ENCODE measurements at places on chromosomes 6 and 20. TPM values are rescaled to one million over a fixed set of nuclear protein-coding genes. Genes with fewer than 3 reads are reported as not detected.

- H3K4me3 ChIP-seq, result peak within 1 kb of the TSS; percentile 78
- H3K36me3 ChIP-seq, result peaks cover 40% of the 10 kb centered on the region
- peaks cover 14% of the 10 kb centered on the region for H3K4me1 ChIP-seq
- peak; percentile 94 for DNase-seq
- peak within 1 kb of the TSS; percentile 89 for H3K27ac ChIP-seq
- H3K27me3 ChIP-seq, result no peaks in the 10 kb centered on the region
These were observed at the start of gene ATAT1 for GRCh38 chr6:30626484-30627366. TSS of gene ATAT1 (plus strand) at chr6:30626874.

- no peak overlapping the region for H3K27ac ChIP-seq
- no peak overlapping the region for H3K4me3 ChIP-seq
- no peaks in the 10 kb centered on the region for H3K27me3 ChIP-seq
- no peak for DNase-seq
- H3K36me3 ChIP-seq, result no peaks in the 10 kb centered on the region
These were observed 83.2 kb upstream of the SNAP25 start for GRCh38 chr20:10135438-10135837.

- no peaks in the 10 kb centered on the region for H3K36me3 ChIP-seq
- H3K27ac ChIP-seq, result no peak overlapping the region
- DNase-seq, result no peak
- H3K27me3 ChIP-seq, result no peaks in the 10 kb centered on the region
These were observed 89.0 kb downstream of the IPCEF1 start for GRCh38 chr6:154267508-154268106.

- H3K36me3 ChIP-seq, result no peaks in the 10 kb centered on the region
- peak; percentile 1 for DNase-seq
- H3K27me3 ChIP-seq, result no peaks in the 10 kb centered on the region
- H3K4me1 ChIP-seq, result no peaks in the 10 kb centered on the region
- no peak overlapping the region for H3K4me3 ChIP-seq
- no peak overlapping the region for H3K27ac ChIP-seq
These were observed 114.8 kb upstream of the CD93 start for GRCh38 chr20:23200914-23201313.

DNA sequence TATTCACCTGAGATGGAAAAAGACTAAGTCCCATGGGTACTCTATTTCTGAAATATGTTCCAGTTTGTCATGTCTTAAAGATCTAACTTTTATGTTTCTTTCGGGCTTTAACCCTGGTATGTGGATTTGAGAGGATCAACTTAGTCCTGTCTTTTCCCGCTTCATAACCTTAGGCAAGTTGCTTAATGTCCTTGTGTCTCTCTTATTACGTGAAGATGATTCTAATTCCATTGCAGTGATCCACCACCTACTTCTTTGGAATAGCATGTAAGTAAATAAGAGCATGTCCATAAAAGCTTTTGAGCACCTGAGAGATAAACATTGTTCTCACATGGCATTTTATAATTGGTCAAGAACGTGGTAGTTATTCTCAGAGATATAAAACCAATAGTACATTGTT is 23.0 kb downstream of the SPTLC3 start:
- H3K4me3 ChIP-seq, result no peak overlapping the region
- no peak for DNase-seq
- no peaks in the 10 kb centered on the region for H3K4me1 ChIP-seq

Gene HLA-DMA
- 8.5 TPM for total RNA-seq

DNA sequence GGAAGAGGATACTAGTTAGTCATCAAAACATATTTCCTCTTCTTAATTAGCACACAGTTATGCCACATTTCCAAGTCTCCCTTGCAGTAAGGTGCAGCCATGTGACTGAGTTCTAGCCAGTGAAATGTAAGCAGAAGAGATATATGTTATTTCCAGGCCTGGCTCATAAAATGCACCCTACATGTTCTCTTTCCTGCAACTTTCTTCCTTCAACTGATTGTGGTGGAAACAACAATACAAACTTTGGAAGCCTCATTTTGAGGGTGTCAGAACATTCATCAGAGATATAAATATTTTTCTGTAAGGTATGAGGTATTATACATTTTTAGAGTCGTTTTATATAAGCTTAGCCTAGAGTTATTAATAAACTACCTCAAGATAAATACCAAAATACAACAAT is 110.9 kb upstream of the PDE7B start:
- H3K4me3 ChIP-seq, result no peak overlapping the region
- no peaks in the 10 kb centered on the region for H3K4me1 ChIP-seq
- H3K36me3 ChIP-seq, result no peaks in the 10 kb centered on the region
- H3K27me3 ChIP-seq, result no peaks in the 10 kb centered on the region
- no peak overlapping the region for H3K27ac ChIP-seq

DNA sequence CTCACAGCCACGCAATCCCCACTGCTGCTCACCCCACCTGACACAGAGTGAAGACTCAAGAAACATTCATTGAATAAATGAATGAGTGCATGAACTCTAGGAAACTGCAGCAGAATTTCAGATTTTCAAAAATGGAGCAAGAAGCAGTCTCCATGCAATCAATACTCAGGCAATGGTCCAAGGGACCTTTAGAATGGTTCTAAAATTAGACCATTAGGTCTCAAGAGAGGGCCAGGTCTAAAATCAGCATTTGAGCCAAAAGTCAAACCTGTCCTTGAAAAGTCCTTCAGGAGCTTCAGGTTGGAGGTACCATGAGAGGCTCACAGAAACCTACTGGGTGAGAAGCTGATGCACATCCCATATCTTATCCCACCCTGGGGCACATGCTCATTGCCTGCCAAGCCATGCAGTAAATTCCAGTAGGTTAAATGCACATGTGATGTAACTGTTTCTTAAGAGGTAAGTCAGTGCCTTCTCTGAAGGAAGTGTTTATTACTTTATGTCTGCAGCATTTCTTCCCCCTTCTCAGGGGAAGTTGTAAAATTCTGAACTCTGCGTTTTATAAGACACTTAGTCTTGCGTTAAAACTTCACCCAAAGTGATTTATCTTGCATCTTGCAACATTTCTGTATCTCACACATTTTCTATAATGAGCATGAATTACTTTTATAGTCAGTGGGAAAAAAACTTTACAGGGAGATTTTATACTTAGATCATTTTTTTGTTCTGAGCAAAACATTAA is 126.6 kb downstream of the ADAT2 start:
- no peaks in the 10 kb centered on the region for H3K27me3 ChIP-seq
- no peak for DNase-seq
- no peaks in the 10 kb centered on the region for H3K36me3 ChIP-seq
- H3K4me1 ChIP-seq, result no peaks in the 10 kb centered on the region

Gene NFATC2
- 64.9 TPM for total RNA-seq

DNA sequence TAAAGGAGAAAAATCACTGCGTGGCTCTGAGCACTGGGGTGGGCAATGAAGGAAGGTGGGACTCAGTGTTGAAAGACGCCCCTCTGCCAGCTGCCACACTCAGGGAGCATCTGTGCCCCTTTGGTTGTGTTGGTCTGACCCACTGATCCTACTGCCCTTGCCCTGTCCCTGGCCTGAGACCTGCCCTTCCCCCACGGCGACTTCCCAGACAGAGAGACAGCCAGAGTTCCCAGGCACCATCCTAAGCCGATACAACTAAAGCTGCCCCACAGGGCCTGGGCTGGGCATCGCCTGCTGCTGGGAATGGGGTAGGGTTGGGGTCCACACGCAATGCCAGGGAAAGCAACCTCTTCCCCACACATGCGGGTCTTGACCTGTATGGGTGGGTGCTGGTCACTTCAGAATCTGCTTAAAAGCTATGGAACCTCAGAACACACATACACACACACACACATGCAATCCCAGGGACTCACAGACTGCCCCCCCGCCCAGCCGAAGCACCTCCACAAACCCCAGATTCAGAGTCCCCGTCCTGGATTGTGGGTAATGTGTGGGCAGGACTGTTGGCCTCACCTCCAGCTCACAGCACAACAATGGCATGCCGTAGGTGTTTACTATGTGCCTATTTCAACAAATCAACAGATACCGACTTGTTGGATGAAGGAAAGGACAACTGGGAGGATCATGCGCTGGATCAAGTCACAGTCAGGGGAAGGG is 10.9 kb upstream of the SPDEF start:
- no peak overlapping the region for H3K4me3 ChIP-seq
- H3K27me3 ChIP-seq, result no peaks in the 10 kb centered on the region
- no peaks in the 10 kb centered on the region for H3K4me1 ChIP-seq

Gene C20orf141
- total RNA-seq, result not detected

DNA sequence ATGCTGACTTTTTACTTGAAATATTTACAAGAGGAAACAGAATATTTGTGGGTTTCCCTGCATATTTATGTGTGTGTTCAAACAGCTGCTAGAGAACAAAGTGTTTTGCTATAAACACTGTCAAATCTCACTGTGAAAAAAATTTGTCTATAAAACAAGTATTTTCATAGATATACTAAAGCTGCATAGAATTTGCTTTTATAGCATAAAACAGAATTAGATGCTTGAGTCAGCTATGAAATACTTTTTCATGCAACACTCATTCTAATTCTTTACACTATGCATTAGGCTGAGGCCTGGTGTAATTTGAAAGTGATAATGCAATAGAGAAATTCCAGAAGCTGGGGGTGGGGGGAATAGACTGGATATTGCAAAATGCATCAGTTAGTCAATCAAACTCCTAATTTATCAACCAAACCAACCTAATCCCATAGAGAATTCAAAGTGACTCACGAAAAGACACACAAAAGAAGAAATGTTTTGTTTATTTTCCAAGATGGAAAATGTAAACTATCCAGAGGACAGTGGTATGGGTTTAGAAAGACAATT is 148.2 kb downstream of the LAMA2 start:
- no peak overlapping the region for H3K4me3 ChIP-seq
- DNase-seq, result no peak
- no peaks in the 10 kb centered on the region for H3K27me3 ChIP-seq
- no peaks in the 10 kb centered on the region for H3K4me1 ChIP-seq

GRCh38 chr6:52187098-52187497 is 923 bp downstream of the IL17A start:
- H3K4me3 ChIP-seq, result no peak overlapping the region
- no peak for DNase-seq
- H3K27ac ChIP-seq, result no peak overlapping the region
- no peaks in the 10 kb centered on the region for H3K4me1 ChIP-seq
- no peaks in the 10 kb centered on the region for H3K27me3 ChIP-seq

GRCh38 chr6:42366999-42367352 is 84.8 kb downstream of the TRERF1 start:
- DNase-seq, result no peak
- peaks cover 67% of the 10 kb centered on the region for H3K4me1 ChIP-seq
- H3K4me3 ChIP-seq, result peak overlapping the region; percentile 48
- H3K27me3 ChIP-seq, result no peaks in the 10 kb centered on the region
- peak overlapping the region; percentile 48 for H3K27ac ChIP-seq
- H3K36me3 ChIP-seq, result no peaks in the 10 kb centered on the region

Gene DYNLRB1
- total RNA-seq, result 75.5 TPM

DNA sequence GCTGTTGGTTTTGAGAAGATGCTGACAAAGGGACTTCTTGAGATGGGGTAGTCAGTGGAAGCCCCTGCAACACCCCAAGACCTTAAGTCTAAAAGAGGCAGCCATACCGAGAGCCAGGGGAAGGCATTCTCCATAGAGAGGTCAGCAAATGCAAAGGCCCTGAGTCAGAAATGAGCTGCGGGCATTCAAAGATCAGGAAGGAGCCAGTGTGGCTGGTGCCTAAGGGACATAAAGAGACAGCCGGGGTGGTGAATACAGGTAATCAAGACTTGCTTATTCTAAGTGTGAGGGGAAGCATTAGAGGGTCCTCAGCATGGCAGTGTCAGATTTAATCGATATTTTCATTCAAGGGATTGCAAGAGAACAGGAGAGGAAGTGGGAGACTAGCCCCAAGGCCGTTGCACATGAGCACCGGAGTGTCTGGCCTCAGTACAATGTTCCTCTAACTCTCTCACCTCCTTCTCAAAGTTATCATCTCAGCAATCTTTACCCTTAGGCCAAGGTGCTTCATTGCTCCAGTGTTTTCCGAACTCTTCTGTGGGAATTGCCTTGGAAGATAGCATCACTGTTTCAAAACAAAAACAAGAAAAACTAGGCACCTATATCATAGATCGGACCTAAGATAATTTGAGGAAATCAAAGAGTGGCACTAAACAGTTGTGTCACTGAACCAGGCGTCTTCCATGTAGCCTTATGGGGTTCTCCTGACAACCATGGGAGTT is 173.2 kb downstream of the DOK5 start:
- H3K27ac ChIP-seq, result no peak overlapping the region
- H3K4me1 ChIP-seq, result no peaks in the 10 kb centered on the region
- no peak for DNase-seq
- no peak overlapping the region for H3K4me3 ChIP-seq

Gene GRIK2
- not detected for total RNA-seq

DNA sequence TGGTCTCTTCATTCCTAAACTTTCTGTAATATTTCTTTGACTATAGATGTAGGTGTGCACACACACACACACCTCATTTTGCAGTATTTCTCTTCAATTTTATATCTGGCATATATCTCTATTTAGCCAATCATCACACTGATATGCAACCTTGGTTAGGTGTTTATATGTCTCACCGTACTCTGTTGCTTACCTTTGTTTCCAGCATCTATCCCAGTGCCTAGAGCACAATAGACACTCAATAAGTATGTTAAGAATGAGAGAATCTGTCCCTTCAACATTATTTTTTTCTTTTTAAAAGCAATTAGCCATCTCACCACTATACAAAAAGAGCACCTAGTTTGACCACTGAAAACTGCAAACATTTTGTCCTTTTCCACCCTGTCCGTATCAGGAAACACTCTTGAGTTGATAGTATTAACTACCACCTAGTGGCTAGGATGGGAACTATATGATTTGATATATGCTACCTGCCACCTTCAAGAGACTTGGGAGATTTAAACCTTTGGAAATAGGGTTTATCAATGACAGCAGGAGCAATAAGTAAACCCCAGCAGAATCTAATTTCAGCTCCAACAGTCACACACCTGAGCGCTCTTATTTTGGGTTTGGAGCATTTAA is 48.7 kb upstream of the RSPO3 start:
- no peak for DNase-seq
- H3K27ac ChIP-seq, result no peak overlapping the region
- no peak overlapping the region for H3K4me3 ChIP-seq
- H3K27me3 ChIP-seq, result no peaks in the 10 kb centered on the region
- no peaks in the 10 kb centered on the region for H3K36me3 ChIP-seq
- H3K4me1 ChIP-seq, result no peaks in the 10 kb centered on the region

GRCh38 chr6:80316686-80317231 is 210.3 kb downstream of the BCKDHB start:
- H3K27me3 ChIP-seq, result no peaks in the 10 kb centered on the region
- no peak for DNase-seq
- H3K36me3 ChIP-seq, result no peaks in the 10 kb centered on the region
- no peak overlapping the region for H3K27ac ChIP-seq
- H3K4me1 ChIP-seq, result no peaks in the 10 kb centered on the region

Gene EIF6
- total RNA-seq, result 52.3 TPM

DNA sequence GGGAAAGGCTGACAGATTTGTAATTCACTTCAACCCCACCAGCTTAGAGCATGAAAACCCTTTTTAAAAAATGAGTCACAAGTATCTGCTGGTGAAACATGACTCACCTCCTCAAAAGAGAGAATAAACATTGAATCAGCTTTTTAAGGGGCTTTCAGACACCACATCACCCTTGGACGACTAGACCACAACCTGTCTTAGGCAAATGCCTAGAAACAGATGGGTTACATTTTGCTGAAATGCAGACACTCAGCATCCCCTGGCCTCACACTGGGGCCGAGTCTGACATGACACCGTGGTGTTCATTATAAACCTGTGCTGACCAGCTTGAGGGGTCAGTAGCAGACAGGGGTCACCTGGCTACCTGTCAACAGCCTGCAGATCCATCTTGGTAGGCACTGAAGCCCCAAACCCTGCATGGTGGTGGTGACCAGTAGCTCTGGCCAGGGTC is 175.3 kb upstream of the CST7 start:
- no peak overlapping the region for H3K27ac ChIP-seq
- H3K27me3 ChIP-seq, result no peaks in the 10 kb centered on the region
- H3K4me3 ChIP-seq, result no peak overlapping the region
- DNase-seq, result no peak

- H3K27me3 ChIP-seq, result no peaks in the 10 kb centered on the region
- no peak for DNase-seq
- no peaks in the 10 kb centered on the region for H3K4me1 ChIP-seq
- H3K27ac ChIP-seq, result no peak overlapping the region
These were observed 88.5 kb upstream of the EXOC2 start for GRCh38 chr6:781350-781961.

Gene RING1
- 38.4 TPM for total RNA-seq

Data from CD4-positive, alpha-beta memory T cell (primary cell).